ENCODE measurements at places on chromosomes 6 and 20.

GRCh38 chr6:63272397-63272796, 47.4 kb downstream of the LGSN start:
- DNase-seq, result peak; percentile 1

DNA sequence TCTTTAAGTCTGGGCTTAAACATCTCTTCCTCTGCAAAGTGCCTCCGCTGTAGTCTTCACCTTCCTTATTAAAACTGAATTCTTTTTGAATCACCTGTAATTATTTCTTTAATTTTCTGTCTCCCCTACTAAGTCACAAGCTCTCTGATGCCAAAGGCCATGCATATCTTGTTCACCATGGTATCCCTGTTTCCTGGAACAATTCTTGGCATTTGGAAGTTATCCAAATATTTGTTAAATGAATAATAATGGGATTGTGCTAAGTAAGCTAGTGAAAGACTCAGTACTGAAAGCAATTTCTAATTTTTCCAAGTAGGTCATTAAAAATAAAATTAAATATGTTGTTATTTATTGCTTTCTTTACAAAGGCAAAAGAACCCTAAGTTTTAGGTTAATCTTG, 12.2 kb downstream of the SNAP91 start:
- DNase-seq, result peak; percentile 5

DNA sequence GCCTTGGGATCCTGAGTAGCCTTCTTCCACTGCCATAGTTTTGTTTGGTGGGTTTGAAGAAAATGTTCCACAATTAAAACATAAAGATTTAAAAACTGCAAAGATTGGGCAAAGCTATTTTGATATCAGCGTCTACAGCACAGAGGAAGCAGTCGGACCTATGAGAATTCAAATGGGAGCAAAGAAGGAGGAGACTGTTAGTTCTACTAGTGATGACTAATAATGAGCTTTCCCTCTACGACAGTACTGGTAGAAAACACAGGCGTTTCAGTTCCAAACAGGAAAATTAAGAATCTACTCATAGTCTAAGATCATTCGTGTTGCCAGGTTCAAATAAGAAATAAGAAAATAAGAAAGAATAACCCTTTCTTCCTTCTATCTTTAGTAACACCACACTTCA, 121.2 kb downstream of the INSM1 start:
- no peak for DNase-seq

- no peak for DNase-seq
These were observed 35.3 kb upstream of the CCND3 start for GRCh38 chr6:41976794-41977484.

GRCh38 chr6:89368999-89369398, 16.5 kb upstream of the UBE2J1 start:
- no peak for DNase-seq

DNA sequence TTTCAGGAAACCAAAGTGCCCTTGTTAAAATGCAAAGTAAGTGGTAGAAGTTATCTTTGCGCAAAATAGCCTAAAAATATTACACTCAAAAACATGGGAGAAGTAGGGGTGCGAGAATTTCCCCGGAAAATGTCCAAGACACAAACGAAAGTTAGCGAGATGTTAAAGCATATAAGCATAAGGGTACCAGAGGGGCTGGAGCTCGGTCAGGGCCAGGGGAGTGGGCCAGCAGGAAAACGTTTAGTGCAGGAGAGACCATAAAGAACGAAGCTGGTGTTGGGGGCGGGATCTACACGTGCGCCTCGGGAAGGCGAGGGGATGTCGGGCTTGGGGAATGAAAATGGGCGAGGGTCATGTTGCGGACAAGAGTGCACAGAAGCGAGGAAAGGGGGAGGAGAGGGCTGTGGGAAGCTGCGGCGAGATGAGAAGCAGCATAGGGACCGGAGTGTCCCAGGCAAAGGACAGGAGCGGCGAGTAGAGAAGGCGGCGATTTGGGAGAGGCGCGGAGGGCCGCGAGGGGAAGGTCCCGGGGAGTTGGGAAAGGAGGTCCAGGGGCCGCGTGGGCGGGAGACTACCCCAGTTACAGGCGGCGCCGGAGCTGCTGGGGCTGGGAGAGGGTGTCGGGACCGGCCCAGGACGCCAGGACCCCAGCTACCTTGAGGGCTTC, 600 bp downstream of the XPO5 start:
- no peak for DNase-seq

DNA sequence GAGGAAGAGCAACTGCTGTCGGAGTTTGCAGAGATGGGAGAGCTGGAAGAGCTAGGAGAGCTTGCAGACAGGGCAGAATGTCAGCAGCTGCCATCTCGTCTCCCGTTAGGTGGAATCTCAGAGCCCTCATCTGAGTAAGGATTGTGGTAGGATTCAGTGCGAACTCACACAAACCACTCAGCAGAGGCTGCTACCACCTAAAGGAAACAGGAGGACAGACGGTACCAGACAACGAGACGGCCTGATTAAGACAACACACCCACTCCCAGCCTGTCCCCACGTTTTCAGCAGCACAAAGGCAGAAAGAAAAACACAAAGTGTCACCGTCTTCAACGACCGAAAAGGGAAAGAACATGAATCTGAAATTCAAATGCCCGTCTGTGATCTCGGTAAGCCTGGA, 4.1 kb downstream of the LEMD2 start:
- no peak for DNase-seq

DNA sequence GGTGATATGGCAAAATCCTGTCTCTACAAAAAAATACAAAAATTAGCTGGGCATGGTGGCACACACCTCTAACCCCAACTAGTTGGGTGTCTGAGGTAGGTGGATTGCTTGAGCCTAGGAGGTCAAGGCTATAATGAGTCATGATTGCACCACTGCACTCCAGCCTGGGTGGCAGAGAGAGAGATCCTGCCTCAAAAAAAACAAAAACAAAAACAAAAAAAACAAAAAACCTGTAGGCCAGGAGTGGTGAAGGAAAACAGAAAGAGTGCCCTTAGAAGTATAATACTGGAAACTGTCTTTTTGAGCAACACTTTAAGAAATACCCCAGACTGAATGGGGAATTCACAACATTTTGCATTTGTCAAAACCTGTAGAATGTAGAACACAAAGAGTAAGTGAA, 85.3 kb downstream of the JARID2 start:
- DNase-seq, result no peak

- no peak for DNase-seq
These were observed 371.9 kb upstream of the ID4 start for GRCh38 chr6:19465256-19465655.

- no peak for DNase-seq
These were observed 110.3 kb downstream of the SOD2 start for GRCh38 chr6:159582736-159583135.

DNA sequence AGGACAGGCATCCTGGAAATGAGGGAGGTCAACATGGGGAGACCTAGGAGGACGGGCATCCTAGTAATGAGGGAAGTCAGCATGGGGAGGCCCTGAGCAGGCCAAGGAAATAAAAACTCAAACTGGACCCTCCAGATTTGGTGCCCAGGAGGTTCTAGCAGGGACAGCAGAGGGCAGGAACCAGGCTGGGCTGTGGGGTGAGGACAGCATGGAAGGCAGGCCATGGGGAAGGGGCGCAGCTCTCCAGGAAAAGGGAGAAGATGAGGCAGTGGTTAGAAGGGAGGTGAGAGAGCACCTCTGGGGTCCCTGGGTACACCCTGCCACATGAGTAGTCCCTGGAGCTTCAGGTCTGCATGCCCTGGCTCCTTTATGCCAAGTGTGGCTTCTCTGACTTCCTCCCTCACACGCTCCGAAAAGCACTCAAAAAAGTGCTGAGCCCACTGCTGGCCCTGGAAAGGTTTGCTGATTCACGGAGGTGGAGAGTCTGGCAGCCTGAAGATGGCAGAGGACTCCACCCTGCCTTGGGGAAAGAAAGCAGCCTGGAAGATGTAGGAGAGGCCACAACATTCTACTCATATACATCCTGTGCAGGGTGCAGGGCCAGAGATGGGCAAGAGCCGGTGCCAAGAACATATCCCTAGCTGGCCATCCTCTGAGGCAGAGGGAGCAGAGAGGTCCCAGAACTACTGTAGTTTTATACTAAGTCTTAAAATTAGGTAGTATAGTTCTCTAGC, 154.9 kb downstream of the MRPL14 start:
- no peak for DNase-seq

- no peak for DNase-seq
These were observed at the start of gene MAPK13 for GRCh38 chr6:36129941-36130666. TSS of gene MAPK13 (plus strand) at chr6:36130513. CDS start at chr6:36130583, 70 bp downstream.

DNA sequence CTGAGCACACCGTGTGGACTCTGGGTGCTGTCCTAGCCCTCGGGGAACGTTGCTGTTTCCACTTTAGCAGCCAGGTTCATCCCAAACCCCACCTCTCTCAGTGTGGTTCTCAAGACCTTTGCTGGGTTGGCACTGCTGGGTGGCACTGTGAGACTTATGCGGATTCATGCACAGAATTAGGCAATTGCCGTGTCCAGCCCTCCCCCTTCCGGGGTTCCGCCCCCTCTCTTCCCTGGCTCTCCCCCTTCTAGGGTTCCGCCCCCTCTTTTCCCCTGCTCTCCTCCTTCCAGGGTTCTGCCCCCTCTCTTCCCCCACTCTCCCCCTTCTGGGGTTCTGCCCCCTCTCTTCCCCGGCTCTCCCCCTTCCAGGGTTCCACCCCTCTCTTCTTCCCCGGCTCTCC, 39.8 kb upstream of the SLCO4A1 start:
- DNase-seq, result no peak

DNA sequence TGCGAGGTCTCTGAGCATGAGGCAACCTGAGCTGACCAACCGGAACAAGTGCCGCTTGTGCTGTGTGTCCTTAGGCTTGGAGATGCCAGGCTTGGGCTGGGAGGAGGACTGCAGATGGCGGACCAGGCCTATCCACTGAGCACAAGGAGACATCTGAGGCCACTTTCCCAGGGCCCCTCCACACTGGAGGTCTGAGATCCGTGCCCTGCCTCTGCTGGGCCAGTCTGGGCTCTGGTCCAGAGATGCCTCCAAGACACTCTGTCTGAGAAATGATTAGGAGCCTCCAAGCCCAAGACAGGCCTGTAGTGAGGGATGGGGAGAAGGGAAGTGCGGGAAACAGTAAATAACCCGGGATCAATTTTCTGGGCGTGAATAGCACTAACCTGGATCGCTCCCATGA, 3.0 kb upstream of the MLN start:
- no peak for DNase-seq

DNA sequence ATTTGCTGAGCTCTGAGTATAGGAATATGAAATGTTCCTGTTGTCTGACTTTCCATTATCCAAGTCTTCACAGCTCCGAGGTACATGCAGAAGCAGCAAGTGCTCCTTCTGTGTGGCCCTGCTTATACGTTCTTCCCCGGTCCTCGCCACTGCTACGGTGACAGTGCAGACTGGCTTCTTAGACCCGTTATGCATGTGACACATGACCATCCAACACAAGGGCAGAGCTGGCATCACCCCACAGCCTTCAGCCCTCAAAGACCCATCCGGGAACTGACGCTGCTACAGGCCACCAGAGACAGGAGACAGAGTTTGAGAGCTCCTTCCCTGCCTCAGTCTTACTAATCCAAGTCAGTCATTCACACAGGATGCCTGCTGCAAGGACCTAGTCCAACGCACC, 70.4 kb downstream of the TRAM2 start:
- no peak for DNase-seq

GRCh38 chr6:112227411-112227810, 27.0 kb downstream of the LAMA4 start:
- DNase-seq, result no peak

DNA sequence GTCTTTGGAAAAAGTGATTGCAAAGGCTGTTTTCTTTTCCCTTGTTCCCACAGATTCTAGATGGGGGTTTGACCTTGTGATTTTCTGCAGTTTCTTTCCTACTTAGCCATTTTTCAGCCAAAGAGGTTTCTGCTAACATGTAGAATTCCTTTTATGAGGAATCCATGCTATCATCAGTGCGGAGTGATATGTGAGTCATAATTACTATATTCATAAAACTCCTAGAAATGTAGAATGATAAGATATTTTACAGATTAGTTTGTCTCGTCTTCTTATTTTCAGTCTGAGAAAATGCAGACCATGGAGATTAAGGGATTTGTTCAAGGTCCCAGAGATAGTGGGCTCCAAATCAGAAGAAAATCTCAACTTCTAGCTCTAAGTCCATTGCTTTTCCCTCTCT, 98.6 kb downstream of the KCNQ5 start:
- no peak for DNase-seq

GRCh38 chr6:108575905-108576494, 15.3 kb downstream of the FOXO3 start:
- no peak for DNase-seq

GRCh38 chr6:41935193-41935574, 6.4 kb downstream of the CCND3 start:
- no peak for DNase-seq

GRCh38 chr20:39885975-39886649, 802.9 kb downstream of the MAFB start:
- peak; percentile 51 for DNase-seq

DNA sequence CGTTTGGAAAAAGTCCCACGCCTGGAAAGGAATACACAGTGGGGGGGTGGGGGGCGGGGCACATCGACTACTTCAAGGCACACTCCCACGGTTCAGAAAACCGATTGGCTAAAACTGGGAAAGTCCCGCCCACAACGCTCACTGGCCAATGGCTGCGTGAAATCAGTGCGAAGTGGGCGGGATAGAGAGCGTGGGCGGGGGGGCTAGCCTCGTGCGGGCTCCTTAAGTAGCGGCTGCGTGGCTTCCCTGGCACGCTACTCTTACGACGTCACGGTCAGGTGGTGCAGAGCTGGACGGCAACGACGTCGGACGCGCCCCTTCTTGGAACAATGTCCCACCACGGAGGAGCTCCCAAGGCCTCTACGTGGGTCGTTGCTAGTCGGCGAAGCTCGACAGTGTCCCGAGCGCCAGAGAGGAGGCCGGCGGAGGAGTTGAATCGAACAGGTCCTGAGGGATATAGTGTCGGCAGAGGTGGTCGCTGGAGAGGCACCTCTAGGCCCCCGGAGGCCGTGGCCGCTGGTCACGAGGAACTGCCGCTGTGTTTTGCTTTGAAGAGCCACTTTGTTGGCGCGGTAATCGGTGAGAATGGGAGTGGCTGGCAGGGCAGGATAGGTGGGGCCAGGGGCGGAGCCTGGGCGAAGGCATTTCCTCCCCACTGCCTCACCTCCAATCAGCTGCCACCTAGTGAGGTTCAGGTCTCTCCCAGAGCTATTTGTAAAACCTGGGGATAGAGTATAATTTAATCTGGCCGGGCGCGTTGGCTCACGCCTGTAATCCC, at the start of gene DDX43:
Gene DDX43, plus strand, starts transcription at position 252 of the 778 bp plus-strand sequence. Its CDS starts 78 bp downstream, at position 330.
- no peak for DNase-seq

DNA sequence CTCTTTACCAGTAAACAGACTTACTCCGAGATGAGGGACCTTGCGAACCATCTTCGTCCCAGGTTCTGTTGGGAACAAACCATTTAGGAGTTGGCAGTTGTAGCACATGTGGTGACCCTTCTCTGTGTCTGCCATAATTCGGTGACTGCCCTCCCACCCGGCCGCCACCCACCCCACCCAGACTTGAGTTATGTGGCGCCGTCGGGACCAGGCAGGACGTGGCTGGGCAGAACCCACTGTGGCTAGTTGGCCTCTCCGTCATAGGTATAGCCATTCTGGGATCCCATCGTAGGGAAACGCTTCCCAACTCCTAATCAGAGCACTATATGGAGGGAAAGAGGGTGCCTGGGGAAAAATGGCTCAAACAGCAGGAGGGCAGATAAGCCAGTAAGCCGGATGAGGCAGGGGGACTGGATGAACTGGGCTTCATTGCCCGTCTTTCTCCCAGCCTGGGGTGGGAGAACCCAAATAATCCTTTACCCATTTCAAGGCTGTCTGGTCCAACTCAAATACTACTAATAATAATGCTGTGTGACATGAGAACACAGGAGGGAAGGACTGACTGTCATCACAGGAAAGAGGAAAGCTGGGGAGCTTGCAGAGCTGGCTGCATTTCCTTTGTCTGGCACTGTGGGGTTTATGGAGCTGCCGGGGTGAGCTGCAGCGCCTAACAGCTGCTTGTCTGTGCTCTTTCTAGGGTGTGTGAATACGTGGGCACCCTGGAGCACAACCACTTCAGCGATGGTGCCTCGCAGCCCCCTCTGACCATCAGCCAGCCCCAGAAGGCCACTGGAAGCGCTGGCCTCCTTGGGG, 73.0 kb upstream of the PBOV1 start:
- DNase-seq, result no peak

Data from astrocyte of the cerebellum (primary cell).